ENCODE measurements at places on chromosomes 6 and 20. TPM values are rescaled to one million over a fixed set of nuclear protein-coding genes. Genes with fewer than 3 reads are reported as not detected.

PSMB8 gene
- total RNA-seq = 464 TPM

PDYN gene
- total RNA-seq = not detected

HLA-DMA gene
- 57.9 TPM for total RNA-seq

JPH2 gene
- not detected for total RNA-seq

CLPSL2 gene
- not detected for total RNA-seq

COL11A2 gene
- total RNA-seq = 0.77 TPM

DNA sequence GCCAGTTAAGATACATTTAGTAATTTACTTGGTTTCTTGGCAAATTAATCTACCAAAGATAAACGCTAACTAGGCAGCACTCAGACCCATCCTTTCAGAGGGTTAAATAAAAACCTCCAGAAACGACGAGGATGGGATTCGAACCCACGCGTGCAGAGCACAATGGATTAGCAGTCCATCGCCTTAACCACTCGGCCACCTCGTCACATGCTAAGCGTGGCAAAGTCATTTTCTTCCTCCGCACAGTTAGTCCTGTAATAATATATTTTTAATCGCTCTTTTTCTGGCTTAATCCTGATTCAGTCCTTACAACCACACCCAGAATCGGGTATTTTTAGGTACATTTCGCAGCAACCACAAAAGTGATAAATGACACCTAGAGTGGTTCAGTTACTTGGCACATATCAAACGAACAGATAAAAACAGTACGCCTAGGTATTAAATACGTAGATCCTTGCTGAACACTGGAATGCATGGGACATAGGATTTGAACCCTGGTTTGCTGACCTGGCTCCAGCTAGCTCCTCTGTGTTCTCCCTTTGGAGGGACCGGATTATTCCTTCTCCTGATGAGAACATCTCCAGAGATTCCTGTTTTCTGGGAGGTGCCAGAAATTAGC is 71.6 kb downstream of the GPX5 start:
- H3K27ac ChIP-seq = no peak overlapping the region
- no peak overlapping the region for H3K4me3 ChIP-seq
- H3K36me3 ChIP-seq = no peaks in the 10 kb centered on the region
- no peaks in the 10 kb centered on the region for H3K4me1 ChIP-seq
- peaks cover 29% of the 10 kb centered on the region for H3K27me3 ChIP-seq
- DNase-seq = peak; percentile 50

DNA sequence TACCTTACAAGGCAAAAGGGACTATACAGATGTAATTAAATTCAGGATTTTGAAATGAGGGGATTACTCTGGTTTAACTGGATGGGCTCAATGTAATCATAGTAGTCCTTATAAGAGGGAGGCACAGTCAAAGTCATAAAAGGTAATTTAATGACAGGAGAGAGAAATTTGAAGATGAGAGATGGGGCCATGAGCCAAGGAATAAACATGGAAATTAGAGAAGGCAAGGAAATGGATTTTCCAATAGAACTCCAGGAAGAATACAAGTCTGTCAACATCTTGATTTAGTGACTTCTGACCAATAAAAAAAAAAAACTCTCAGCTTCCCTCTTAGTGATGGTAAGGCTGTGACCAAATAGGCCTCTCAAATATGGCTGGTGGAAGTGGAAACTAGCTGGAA is 101.9 kb upstream of the BEND3 start:
- H3K36me3 ChIP-seq = no peaks in the 10 kb centered on the region
- H3K4me3 ChIP-seq = no peak overlapping the region
- H3K27me3 ChIP-seq = no peaks in the 10 kb centered on the region
- no peak for DNase-seq
- H3K27ac ChIP-seq = no peak overlapping the region

DNA sequence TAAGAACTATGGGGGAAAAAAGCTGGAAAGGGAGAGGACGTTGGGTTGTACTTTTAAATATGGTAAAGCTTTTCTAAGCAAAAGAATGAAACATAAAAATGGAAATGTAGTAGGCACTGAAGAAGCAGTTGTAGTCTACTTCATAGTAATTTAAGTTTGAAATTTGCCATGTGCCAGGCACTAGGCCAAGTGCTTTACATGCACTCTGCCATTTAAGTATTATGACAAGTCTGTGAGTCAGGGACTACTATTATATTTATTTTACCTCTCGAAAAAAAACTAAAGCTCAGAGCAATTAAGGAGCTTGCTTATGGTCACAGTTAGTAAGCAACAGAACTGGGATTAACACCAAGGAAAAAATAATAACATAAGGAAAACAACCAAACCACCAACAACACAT is 257.8 kb downstream of the GMDS start:
- DNase-seq = no peak
- H3K27me3 ChIP-seq = no peaks in the 10 kb centered on the region
- H3K4me1 ChIP-seq = no peaks in the 10 kb centered on the region
- peaks cover 9% of the 10 kb centered on the region for H3K36me3 ChIP-seq
- H3K4me3 ChIP-seq = no peak overlapping the region

DNA sequence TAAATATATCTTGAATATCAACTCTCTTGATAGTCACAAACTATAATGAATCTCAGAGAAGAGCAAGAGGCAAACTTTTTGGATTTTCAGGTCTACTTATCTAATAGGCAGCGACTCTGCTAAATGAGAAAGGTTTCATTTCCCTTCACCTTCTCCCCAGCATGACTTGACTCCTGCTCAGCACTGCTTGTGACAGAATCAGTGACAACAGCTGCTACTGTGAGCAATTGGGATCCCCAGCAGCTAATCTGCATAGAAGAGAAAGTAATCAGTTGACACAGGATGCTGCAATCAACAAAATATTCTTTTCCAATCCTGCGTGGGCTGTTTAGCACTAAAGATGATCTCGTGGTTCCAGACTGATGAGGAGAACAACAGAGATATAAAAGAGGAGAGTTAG is 205.5 kb downstream of the MMUT start:
- no peak overlapping the region for H3K27ac ChIP-seq
- no peak for DNase-seq

- DNase-seq = no peak
- H3K27me3 ChIP-seq = no peaks in the 10 kb centered on the region
- peaks cover 22% of the 10 kb centered on the region for H3K4me1 ChIP-seq
- H3K4me3 ChIP-seq = no peak overlapping the region
- no peak overlapping the region for H3K27ac ChIP-seq
- H3K36me3 ChIP-seq = peaks cover 10% of the 10 kb centered on the region
Measured at GRCh38 chr6:137237413-137238170, 18.4 kb upstream of the IFNGR1 start.

DNA sequence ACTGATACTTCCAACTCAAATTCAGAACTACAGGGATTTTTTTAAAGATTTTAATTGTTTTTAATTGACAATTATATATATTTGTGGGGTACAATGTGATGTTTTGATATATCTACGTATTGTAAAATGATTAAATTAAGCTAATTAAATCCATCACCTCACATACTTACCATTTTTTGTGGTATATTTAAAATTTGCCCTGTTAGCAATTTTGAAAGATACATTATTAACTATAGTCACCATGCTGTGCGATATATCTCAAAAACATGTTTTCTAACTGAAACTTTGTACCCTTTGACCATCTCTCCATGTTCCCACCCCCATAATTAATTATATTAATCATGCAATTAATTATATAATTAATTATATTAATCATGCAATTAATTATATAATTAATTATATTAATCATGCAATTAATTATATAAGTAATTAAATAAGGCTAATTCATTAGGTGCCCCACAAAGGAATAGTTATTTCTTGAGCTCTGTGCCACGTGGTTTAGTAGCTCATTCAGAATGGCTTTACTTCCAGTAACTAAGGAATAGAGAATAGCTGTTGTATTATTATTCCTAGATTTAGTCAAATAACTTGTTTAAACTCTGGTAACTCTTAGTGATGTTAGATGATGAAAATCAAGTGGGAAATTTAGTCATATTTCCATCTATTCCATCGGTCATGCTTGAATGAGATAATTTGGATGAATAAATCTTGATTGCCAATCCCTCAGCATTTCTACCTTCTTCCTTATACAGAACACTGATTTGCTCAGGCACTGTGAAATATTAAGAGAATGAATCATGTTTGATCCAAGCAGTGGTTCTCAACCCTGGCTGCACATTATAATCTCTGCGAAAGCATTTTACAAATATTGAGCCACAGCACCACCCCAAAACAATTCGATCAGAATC is 25.1 kb downstream of the LOC128125822 start:
- no peak overlapping the region for H3K27ac ChIP-seq
- H3K36me3 ChIP-seq = peaks cover 2% of the 10 kb centered on the region
- peaks cover 5% of the 10 kb centered on the region for H3K27me3 ChIP-seq
- peak overlapping the region; percentile 73 for H3K4me3 ChIP-seq
- H3K4me1 ChIP-seq = peaks cover 21% of the 10 kb centered on the region
- DNase-seq = no peak

DNA sequence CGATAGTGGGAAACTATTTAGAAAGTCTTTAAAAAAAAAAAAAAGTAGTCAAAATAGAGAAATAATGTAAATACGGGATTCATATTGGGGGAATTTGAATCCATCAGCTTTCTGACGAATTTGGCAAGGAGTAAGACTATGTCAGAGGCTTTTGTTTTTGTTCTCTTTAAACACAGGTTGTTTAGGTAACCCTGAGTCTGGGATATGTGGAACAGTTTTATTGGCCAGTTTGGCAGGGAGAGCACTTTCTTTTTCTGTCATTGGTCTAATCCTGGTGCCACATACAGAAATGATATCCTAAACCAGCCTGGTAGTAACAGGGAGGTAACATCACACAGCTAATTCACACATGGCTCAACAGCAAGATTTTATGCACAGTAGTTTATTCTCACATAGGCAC is 27.7 kb downstream of the HAO1 start:
- no peaks in the 10 kb centered on the region for H3K27me3 ChIP-seq
- H3K4me1 ChIP-seq = no peaks in the 10 kb centered on the region
- H3K36me3 ChIP-seq = no peaks in the 10 kb centered on the region
- H3K27ac ChIP-seq = no peak overlapping the region

- H3K4me1 ChIP-seq = peaks cover 15% of the 10 kb centered on the region
- H3K36me3 ChIP-seq = peaks cover 8% of the 10 kb centered on the region
- DNase-seq = no peak
- H3K27ac ChIP-seq = no peak overlapping the region
Measured at GRCh38 chr6:158255989-158256601, 56.2 kb upstream of the TULP4 start.

DNA sequence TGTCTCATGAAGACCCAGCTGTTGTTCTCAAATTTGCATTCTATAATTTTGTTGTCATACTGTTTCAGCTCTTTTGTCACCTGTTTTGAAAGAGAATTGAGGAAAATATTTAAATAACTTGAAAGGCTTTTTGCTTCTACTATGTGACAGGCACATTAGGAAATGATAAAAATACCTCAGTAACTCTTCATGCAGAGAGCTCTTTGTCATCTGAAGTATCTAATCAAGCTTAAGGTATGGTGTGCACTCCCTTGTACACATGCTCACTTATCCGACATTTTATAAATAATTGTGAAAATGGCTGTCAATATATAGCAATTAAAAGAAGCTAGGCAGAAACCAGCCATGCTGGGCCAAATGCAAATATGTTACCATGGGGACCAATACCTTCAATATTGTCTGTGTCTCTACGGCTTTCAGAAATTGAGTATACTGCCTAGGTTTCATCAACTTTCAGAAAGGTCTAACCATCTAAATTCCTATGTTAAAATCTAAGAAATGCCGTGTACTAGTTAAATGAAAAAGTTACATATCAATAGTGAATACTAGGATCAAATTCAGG is 349.0 kb downstream of the RNGTT start:
- no peaks in the 10 kb centered on the region for H3K4me1 ChIP-seq
- no peak overlapping the region for H3K4me3 ChIP-seq
- H3K27me3 ChIP-seq = no peaks in the 10 kb centered on the region
- H3K36me3 ChIP-seq = peaks cover 26% of the 10 kb centered on the region
- no peak overlapping the region for H3K27ac ChIP-seq

- no peak overlapping the region for H3K27ac ChIP-seq
- peaks cover 3% of the 10 kb centered on the region for H3K27me3 ChIP-seq
- H3K36me3 ChIP-seq = peaks cover 4% of the 10 kb centered on the region
Measured at GRCh38 chr6:16776394-16777017, 15.2 kb upstream of the ATXN1 start.

DNA sequence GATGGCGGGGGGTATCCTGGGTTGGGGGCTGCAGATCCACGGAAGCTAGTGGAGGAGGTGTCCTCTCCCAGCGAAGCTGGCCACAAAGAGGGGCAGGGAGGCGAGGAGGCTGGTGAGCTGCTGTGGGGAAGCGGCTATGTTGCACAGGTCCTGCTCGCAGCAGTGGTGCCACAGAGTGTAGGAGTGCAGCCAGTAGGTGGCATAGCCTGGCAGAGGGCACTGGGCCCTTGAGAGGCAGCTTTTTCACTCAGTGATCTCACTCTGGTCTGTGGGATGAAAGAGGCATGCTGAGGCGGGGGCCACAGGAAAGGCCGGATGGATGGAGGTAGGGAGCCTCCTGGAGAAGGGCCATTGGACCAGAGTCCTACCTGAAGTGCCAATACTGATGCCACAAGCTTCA is 2.9 kb upstream of the LY6G6D start:
- H3K4me1 ChIP-seq = peaks cover 16% of the 10 kb centered on the region
- H3K27ac ChIP-seq = no peak overlapping the region
- DNase-seq = no peak
- H3K4me3 ChIP-seq = no peak overlapping the region
- peaks cover 7% of the 10 kb centered on the region for H3K27me3 ChIP-seq

DNA sequence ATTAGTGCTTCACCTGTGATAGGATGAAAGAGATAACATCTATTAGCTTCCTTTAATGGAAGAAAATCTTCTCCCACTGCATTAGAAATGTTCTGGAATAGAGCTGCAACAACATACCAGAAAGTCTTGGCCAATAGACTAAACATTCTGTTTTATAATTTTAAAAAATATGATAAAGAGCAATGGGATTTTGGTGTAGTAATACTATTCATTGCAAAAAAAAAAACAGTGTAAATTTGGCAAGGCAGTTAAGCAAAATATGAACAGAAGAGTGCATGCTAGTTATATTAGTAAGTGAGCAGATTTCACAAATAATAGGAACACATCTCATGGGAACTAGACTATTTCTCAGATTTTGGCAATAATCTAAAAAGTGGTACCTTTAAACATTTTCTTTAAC is 43.3 kb downstream of the SOX4 start:
- H3K4me3 ChIP-seq = no peak overlapping the region
- H3K27ac ChIP-seq = no peak overlapping the region
- H3K36me3 ChIP-seq = no peaks in the 10 kb centered on the region
- no peaks in the 10 kb centered on the region for H3K27me3 ChIP-seq
- no peaks in the 10 kb centered on the region for H3K4me1 ChIP-seq

DNA sequence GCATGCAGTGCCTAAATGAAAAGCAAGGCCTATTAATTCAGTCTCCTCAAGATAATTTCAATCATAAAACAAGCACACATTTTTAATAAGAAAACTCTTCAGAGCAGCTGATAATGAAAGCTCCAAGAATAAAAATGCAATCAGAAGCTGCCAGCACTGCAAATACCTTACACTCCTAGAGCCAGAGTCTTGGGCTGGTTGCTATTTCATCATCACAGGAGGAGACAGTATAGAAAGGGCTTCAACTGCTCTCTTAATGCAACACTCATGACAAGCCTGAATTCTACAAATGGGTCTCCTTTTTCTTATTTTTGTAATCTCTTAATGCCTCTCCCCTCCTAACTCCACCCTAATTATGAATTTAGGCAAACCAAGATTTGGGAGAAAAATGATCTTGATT is 11.2 kb upstream of the MC3R start:
- H3K27ac ChIP-seq = no peak overlapping the region
- no peak overlapping the region for H3K4me3 ChIP-seq
- no peaks in the 10 kb centered on the region for H3K4me1 ChIP-seq

GRCh38 chr20:12133553-12133952 is 215.9 kb downstream of the BTBD3 start:
- H3K4me1 ChIP-seq = no peaks in the 10 kb centered on the region
- H3K4me3 ChIP-seq = no peak overlapping the region
- H3K36me3 ChIP-seq = no peaks in the 10 kb centered on the region
- DNase-seq = no peak
- H3K27ac ChIP-seq = no peak overlapping the region
- no peaks in the 10 kb centered on the region for H3K27me3 ChIP-seq

Measured in activated CD8-positive, alpha-beta memory T cell treated with anti-CD3 and anti-CD28 coated beads, Interleukin-2, amount 10 ng/mL, durations not matched to agents 7 days and 5 days (primary cell).